ENCODE measurements at places on chromosomes 1 and 21.

- DNase-seq: no peak
Measured at GRCh38 chr1:92473781-92474495, 12.8 kb downstream of the GFI1 start.

- no peak for DNase-seq
Measured at GRCh38 chr1:156618853-156619581, at the start of gene HAPLN2. Gene HAPLN2, plus strand, starts transcription at chr1:156619415. Its CDS starts 4,076 bp downstream, at chr1:156623491.

- no peak for DNase-seq
Measured at GRCh38 chr1:61452176-61453035, 272.5 kb downstream of the TM2D1 start.

DNA sequence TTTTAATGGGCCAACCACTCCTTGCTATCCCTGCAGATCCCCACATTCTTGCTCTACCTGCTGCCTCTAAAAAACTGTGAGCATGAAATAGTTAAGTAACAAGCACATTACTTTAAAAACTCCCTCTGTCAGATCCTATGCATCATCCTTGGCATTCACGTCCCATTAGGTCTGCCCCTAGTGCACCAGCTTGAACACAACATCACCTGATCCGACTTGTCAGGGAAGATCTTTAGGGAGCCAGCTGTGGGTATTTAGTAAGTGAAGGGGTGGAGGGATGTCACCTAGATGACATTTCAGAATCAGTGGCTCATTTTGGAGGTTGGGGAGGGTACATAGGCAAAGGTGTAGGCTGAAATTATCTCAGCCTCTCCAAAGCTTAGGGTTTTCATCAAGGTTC is 33.5 kb downstream of the RXRG start:
- no peak for DNase-seq

GRCh38 chr1:156877433-156878170 is 15.9 kb upstream of the PEAR1 start:
- no peak for DNase-seq

DNA sequence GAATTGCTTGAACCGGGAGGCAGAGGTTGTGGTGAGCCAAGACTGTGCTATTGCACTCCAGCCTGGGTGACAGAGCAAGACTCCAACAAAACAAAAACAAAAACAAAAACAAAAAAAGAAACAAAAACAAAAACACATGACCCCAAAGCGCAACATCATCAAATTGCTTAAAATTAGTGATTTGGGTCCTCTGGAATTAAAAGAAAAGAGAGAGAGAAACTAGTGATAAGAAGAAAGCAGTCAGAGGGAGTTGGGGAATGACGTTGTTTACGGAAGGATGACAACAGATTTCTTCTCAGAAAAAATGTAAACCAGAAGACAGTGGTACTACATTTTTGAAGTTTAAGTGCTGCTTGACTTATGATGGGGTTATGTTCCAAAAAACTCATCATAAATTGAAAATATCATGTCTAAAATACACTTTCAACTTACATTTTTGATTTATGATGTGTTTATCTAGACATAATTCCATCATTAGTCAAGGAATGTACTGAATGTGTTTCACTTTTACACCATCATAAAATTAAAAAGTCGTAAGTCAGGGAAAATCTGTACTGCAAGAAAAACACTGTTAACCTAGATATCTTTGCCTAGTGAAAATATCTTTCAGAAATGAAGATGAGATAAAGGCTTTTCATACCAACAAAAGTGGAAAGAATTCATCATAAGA is 88.0 kb downstream of the MT1HL1 start:
- DNase-seq: no peak

GRCh38 chr1:247614625-247615024 is 9.2 kb downstream of the OR2G3 start:
- no peak for DNase-seq

- DNase-seq: no peak
Measured at GRCh38 chr1:1001057-1001783, 1.3 kb upstream of the HES4 start.

GRCh38 chr1:66399888-66400529 is 133.9 kb upstream of the SGIP1 start:
- DNase-seq: no peak

DNA sequence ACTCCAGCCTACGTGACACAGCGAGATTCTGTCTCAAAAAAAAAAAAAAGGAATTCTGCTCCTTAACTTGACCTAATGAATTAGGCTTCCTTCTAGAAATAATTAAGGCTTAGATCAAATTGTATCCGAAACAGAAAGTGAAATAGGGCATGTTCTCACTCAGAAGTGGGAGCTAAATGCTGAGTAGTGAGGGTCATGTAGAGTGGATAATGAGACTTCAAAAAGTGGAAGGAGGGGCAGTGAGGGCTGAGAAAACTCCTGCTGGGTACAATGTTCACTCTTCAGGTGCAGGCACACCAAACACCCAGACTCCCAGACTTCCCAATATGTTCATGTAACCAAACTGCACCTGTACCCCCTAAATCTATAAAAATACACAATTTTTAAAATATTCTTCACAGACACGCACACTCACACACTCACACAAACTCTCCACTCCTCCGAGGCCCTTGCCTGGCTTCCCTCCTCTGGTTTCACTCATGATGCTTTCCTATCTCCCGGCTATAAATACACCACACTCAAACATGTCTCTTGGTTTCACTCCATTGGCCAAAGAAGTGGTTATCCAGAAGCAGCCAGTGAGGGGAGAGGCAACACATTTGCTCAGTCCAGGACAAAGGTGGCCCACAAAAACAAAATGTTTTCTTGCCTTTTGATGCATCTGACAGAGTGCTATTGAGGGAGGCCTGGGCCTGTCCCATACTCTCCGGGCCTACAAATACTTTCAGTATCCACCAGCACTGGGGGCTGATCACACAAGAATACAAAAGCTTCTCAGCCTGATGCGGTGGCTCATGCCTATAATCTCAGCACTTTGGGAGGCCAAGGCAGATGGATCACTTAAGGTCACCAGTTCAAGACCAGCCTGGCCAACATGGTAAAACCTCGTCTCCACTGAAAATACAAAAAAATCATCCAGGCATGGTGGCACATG is 249.2 kb downstream of the TOMM20 start:
- no peak for DNase-seq

- no peak for DNase-seq
Measured at GRCh38 chr1:233289676-233290075, 5.8 kb downstream of the PCNX2 start.

DNA sequence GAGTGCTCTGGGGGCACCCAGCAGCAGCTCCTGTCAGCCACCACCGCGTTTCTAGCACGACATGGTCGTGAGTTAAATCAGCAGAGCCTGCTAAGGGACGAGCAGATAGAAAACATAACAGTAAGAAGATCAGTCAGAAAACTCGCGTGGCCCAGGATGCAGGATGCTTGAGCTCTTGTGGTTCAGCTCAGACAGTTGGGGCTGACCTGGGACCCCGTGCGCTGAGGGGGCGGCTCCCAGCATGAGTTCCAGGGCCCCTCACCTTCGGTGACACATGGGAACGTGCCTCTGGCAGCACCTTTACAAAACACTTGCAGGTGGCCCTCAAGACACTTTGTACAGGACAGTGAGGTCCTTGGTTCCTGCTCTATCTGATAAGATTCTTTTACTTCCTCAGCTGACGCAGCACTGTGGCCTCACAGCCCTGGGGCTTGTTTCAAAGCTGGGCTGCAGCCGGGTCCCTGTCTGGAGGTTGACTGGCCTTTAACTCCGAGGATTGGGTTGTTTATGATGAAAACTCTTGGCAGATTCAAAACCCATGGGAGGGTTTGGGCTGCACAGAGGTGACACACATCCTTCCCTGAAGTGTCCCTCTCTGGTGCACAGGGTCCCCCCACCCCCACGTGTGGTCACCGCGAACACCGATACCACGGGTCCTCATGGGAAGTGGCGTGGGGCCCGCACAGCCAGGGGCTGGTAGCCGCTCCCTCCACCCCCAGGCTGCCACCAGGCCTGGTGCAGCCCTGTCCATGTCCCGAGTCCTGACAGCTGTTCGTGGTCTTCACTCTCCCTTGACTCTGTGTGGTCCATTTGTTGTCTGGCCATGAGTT is 65.3 kb upstream of the COL6A1 start:
- DNase-seq: no peak

DNA sequence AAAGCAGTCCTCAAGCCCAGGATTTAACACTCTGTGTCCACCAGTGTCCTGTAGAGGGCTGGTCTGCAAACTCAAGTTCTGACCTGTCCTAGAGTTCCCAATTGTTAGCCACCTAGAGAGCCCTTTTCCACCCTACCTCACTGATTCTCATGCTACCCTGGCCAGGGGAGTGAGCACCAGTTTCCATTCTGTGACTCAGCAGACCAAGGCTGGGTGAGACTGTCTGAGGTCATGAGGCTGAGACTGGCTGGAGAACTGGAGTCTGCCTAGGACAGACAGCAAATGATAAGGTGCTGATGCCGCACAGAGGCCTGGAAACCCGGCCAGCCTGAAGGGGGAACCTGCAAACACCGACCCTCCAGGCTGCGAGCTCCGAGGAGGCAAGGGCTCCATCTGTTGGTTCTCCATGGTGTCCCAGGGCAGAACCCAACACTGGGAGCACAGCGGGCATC is 13.7 kb downstream of the GLIS1 start:
- no peak for DNase-seq

DNA sequence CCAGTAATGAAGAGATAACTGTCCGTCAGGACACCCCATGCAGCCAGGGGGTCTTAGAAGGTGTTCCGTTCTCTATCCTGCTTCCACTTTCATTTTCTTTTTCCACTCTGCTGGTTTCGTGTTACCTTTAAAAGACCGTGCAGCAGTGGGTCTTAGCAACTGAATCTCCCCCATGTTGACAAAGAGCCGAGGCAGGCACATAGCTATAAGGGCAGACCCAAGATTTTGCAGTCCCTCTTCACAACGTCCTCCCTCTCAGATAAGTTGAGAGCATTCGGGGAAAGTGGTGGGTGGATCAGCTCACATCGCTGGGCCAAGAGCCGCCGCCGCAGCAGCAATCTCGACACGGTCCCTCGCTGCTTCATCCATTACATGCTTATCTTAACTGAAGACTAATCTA is 355.5 kb downstream of the LMO4 start:
- DNase-seq: no peak

GRCh38 chr1:11738783-11739182 is 2.8 kb downstream of the AGTRAP start:
- DNase-seq: no peak

- no peak for DNase-seq
Measured at GRCh38 chr1:81349194-81349965, 451.4 kb upstream of the ADGRL2 start.

- no peak for DNase-seq
Measured at GRCh38 chr1:232917053-232917452, 33.4 kb upstream of the NTPCR start.

DNA sequence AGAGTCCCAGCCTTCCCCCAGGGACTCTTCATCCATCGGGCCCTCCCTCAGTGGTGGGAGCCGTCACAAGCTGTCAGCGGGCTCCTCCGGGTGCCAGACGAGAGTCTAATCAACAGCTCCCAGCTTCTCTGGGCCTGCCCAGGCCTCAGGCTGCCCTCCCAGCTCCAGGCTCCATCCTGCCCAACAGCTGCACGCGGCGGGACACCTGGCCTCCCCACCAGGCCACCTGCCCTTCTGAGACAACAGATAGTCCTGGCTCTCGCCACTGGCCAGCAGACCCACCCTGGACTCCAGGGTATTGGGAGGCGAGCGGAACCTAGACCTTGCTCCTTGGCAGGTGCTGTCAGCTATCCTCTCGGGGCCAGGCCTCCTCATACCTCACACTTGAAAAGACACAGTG is 3.1 kb downstream of the WNT4 start:
- DNase-seq: no peak

- no peak for DNase-seq
Measured at GRCh38 chr1:219041818-219042217, 131.9 kb upstream of the LYPLAL1 start.

GRCh38 chr21:33051925-33052324 is 18.0 kb upstream of the OLIG1 start:
- DNase-seq: no peak

GRCh38 chr1:236144446-236145150 is 2.3 kb downstream of the GPR137B start:
- DNase-seq: no peak

DNA sequence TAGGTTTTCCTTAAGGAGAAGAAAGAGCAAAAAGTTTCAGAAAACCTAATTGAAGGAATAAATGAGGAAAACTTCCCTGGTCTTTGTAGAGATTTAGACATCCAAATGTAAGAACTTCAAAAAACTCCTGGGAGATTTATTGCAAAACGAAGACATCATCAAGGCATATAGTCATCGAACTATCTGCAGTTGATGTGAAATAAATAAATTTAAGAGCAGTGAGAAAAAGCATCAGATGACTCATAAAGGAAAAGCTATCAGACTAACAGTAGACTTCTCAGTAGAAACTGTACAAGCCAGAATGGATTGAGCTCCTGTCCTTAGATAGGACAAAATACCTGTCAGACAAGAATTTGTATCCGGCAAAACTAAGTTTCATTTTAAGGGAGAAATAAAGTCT is 569.4 kb upstream of the ADAMTS5 start:
- DNase-seq: no peak

DNA sequence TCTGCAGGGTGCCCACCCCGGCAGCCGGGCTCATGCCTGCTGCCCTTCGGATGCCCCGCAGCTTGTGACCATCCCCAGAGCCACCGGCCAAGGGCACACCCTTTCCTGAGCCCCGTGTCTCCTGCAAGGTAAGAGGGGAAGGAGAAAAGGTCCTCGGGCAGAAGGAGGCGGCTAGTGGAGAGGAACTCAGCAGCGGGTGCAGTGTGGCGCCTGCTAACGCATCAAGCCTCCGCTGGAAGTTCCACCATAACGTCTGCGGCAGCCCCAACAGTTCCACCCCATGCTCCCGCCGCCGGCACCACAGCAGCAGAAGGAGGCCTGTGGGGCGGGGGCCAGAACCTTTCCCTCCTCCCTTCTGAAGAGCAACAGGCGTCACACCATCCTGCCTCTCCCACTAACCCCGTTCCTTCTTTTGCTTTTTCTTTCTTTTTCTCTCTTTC is 990 bp downstream of the VWA5B1 start:
- peak; percentile 2 for DNase-seq

GRCh38 chr1:63189677-63190076 is 132.7 kb upstream of the FOXD3 start:
- DNase-seq: no peak

DNA sequence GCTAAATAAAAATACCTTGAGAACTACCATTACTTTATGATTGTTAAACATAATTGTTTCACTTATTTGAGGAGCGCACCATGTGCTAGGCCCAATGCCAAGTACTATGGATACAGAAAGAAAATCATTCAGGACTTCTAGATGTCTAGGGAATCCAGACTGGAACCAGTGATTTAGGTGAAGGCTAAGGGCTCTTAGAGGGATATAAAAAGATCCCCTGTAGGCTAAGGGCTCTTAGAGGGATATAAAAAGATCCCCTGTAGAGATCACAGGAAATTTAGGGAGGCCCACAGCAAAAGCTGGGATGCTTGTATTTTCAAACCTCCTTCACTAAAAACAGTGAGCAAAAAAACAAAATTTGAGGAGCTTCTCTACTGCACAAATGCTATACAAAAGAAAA is 6.7 kb downstream of the TOR1AIP2 start:
- no peak for DNase-seq

GRCh38 chr1:27536767-27537166 is 46.8 kb upstream of the WASF2 start:
- no peak for DNase-seq
